ENCODE measurements at places on chromosomes 1 and 21.

- DNase-seq = no peak
Measured at GRCh38 chr1:102853136-102853535, 255.2 kb downstream of the COL11A1 start.

- DNase-seq = no peak
Measured at GRCh38 chr1:76379506-76379905, 305.0 kb downstream of the ST6GALNAC3 start.

DNA sequence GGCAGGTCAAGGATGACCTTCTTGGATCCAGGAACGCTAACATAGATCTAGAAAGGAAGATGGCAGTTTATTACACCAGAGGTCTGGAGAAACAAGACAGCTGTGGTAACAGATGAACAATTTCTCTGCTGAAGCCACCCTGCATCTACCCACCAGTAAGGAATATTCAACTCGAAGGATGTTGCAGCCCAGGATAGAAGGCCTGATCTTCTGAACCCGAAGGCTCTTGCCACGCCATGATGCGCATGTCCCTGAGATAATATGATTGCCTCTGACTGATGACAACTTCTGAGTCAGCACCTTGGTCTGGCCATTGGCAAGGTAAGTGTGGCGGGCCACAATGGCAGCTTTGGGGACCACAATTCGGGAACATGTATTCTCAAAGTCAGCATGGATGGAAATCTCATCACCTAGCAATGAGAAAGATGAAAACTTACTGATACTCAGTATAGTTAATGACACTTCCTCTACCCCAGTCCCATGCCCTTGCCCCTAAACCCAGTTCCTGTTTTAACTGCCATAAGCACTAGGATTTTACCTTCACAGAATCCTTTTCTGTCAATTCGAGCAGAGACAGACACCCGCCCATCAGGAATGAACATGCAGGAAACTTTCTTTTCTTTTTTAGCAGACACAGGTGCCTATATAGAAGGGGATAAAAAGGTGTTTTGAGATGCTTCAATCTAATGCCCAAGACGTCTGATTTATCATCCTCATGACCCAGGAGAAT is 1.8 kb downstream of the TXNIP start:
- no peak for DNase-seq

DNA sequence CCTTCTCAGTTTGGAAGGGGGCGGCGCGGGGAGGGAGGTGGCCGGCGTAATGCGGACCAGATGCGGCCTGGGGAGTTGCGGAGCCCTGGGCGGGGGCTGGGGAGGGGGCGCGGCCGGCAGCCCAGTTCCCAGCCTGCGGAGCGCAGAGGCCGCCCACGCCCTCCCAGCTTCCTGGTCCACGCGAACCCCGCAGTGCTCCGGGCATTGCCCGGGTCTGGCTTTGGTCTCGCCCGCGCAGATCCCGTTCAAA is 695 bp downstream of the DMBX1 start:
- DNase-seq = no peak

DNA sequence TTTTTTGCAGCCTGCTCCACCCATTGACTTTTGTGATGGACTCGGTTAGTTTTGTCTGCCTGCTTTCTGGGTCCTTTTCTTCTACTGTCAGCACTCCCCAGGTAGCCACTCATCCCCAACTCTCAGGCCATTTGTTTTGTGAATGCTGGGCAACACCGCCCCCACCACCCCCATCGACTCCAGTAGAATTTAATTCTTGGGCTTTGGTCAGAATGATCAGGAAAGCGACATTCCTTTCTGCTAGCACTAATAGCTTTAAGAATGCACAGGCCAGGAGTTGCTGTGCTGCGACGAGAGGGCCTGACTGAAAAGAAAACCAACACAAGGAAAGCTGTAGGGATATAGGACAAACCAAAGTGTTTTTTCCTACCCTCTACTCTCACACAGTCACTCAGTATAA is 144.4 kb downstream of the CDC7 start:
- no peak for DNase-seq

DNA sequence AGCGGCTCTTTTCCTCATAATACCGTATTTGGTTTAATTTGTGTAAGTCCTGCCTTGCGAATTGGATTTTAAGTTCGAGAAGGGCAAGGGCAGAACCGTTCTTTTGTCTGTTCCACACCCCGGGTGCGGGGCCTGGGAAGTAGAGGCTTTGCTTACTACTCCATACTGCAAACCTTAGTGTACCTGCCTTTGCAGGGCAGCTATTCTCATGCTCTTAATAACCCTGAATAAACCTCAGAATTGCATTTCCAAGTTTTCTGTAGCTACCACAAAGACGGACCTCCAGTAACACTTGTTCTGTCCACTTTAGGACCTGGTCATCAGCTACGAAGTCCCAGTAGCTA is 657 bp upstream of the HNRNPU start:
- no peak for DNase-seq

DNA sequence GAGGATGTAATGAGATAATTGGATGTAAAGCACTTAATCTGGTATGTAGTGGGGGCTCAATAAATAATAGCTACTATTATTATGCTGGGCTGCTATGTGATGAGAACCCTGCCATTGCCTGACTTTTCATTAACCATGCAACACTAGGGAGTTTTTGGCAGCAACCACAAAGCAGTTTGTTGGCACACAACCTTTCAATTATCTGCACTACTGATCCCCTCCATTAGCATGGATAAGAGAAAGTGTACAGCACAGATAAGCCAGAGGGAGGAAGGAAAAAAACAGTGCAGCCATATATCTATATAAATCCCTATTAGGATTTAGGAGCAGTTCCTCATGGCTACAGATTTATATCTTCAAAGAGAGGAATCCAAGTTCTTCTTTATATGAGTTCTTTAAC is 498.5 kb downstream of the NUF2 start:
- DNase-seq = no peak
